Left colon (tissue), 2 donors: ENCODE measurements at places on chromosomes 16 and 17.

DNA sequence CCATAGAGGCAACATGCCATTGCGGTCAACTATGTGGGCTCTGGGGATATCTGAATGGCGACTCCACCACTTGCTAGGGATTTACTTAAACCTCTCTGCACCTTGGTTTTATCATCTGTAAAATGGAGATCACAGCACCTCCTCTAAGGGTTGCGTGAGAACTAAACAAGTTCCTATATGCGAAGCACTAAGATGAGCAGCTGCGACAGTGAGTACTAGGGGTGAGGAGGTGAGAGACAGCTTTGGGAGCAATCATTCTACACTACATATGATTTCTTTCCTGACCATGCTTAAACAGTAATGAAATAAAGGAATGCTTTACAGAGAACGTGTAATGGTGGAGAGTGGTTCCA lies 61.4 kb downstream of the CREBBP start:
- DNase-seq: no peak

DNA sequence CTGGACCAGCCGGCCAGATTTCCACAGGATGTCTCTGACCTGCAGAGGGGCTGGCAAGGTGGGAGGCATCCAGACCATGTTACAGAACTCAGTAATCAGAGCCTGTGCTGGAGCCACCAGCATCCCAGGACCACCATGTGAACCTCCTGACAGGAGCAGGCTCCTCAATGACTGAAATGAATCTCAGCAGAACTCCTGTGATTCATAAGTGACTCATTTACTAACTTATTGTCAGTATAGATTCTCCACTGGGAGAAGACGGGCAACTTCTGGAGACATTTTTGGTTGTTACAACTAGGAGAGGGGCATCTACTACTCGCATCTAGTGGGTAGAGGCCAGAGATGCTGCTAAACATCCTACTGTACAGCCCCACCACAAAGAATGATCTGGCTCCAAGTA lies 3.1 kb upstream of the WWOX start:
- no peak for DNase-seq

GRCh38 chr17:34313164-34313563 lies 6.1 kb upstream of the CCL8 start:
- no peak for DNase-seq

DNA sequence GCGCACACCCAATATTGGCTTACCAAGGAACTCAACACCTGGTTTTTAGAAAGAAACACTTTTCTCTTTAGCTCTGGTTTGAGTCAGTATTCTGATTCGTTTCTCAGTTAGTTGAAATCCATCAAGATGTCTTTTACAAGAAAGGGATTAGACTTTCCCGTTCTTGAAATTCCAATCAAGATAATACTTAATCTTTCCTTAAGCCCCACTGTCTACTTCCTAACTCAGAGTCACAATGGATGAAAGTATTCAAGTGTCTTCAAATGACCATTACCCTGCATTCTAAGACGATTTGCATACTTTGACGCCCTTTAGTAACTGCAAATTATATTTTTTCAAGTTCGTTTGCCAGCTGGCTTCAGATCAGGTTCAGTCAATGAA lies 189.8 kb downstream of the USP22 start:
- DNase-seq: no peak

GRCh38 chr16:50360779-50361178 lies 8.0 kb downstream of the BRD7 start:
- no peak for DNase-seq

DNA sequence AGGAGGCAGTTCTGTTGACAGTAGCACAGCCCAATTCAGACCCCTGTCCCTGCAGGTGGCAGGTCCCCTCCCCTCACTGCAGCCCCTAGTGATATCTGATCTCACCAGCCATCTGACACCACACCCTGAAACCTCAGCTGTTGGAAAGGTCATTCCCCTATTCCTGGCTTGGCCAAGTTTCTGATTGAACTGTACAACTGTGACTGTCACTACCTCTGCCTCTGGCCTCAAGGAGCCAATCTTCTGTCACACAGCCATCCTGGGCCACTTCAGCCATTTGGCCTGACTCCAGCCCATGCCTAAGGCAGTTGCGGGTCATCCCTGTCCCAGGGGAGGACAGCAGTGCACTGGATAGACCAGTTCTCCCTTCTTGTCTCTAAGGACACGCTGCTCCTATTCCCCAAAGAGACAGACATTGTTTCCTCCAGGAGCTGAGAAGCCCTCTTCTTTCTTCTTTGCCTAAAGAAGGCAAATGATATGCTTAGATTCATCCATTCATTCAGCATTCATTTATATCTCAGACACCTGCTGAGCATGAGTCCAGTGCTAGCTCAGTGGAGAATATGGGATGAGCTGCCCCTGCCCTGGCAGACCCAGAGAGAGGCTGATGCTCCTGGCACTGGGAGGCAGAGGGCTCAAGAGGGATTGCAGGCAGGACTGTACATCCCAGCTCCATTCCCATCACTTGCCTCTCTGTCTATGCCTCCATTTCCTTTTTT lies 4.6 kb upstream of the ALDOA start:
- no peak for DNase-seq

DNA sequence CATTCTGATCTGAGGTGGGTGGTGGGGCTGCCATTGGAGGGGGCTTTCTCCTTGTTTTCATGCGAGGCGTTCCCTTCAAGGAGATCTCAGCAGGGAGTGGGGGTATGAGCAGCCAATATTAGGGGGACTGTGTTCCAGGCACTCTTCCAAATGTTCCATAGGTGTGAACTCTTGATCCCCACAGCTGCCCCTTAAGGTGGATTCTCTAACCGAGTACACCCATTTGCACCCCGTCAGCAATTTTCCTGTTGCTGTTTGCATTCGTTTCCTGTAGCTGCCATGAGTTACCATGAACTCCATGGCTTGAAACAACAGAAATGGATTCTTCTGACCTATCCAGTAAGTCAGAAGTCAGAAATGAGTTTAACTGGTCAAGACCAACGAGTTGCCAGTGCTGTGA lies 3.7 kb upstream of the PRR15L start:
- DNase-seq: no peak

DNA sequence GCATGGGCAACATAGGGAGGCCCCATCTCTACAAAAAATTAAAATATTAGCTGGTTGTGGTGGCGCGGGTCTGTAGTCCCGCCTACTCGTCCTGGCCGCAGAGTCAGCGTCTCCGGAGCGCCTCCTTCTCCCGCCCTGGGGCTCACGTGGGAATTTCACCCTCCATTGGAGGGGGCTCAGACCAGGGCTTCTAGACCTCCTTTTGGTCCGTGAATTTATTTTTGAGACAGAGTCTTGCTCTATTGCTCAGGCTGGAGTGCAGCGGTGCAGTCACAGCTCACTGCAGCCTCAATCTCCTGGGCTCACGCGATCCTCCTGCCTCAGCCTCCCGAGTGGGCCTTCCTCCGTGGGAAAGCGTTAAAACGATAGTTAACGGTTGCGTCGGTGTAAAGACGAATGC lies 394 bp upstream of the NME4 start:
- DNase-seq: no peak

GRCh38 chr17:72462407-72462806 lies 341.6 kb downstream of the SOX9 start:
- no peak for DNase-seq

DNA sequence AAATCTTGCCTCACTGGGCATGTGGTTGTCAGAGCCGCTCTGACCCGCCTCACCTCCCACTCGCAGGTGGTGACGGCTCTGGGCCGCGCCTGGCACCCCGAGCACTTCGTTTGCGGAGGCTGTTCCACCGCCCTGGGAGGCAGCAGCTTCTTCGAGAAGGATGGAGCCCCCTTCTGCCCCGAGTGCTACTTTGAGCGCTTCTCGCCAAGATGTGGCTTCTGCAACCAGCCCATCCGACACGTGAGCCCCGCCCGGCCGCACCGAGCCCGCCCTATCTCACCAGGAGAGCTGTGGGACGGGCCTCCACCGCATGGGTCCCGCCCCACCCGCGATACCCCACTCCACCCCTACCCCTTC lies 4.0 kb downstream of the TGFB1I1 start:
- DNase-seq: peak; percentile 75
